ENCODE measurements at places on chromosomes 11 and 22. TPM values are rescaled to one million over a fixed set of nuclear protein-coding genes. Genes with fewer than 3 reads are reported as not detected.
A peak's percentile ranks its signal among the peaks of the same experiment; 100 is the strongest.

ISX gene
- not detected for total RNA-seq

HEPHL1 gene
- total RNA-seq = not detected

CCDC116 gene
- total RNA-seq = 0.46 TPM

GRCh38 chr11:57597916-57598830 is 688 bp downstream of the SERPING1 start:
- peak; percentile 92 for DNase-seq

- no peak for DNase-seq
Measured at GRCh38 chr11:111231836-111232235, 13.7 kb upstream of the POU2AF2 start.

GRCh38 chr22:19472233-19472632 is 6.8 kb downstream of the UFD1 start:
- no peak for DNase-seq

DNA sequence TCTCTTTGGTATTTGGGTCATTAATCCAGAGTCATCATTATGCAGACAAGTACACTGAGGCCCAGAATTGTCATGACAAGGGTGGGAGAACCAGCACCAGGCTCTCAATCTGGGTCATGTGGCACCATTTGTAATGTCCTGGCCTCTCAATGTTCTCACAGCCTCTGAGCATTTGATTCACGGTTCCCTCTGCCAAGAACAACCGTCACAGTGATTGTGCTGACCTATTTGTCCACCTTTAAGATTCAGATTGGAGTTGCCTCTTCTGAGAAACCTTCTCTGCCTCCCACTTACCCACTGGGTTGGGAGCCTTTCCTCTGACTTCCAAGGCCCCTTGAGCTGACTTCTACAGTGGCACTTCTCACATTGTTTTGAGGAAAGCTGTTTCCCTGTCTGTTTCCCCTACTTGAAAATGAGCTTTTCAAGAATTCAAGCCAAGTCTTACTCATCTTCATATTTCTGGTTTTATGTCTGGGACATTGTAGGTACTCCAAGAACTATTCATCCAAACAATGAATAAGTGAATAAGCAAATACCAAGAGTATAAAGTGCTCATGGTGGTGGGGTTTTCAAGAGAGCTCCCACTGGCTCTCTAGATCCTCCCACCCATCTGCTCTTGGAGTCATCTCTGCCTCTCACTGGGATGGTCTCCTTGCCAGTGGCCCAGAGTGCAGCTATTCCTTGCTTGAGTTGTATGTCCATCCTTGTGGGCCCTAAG is 126.4 kb upstream of the E2F8 start:
- no peak for DNase-seq

DNA sequence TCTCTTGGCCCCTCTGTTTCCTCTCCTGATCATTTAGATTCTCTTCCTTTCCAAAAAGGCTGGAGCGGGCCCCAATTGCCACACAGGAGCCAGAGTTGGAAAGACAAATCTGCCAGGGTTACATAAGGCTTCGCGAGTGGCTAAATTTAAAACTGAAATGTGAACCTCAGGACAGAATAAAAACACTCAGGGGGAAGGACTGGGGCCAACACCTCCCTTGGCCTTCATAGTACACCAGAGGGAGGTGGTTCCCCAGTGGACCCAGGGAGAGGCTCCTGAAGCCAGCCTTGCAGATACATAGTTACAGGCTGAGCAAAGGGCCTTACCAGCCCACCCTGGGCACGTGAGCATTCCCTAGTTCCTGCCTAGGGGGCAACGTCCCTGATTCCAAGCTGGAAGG is 150.1 kb downstream of the MN1 start:
- no peak for DNase-seq

- DNase-seq = no peak
Measured at GRCh38 chr11:70900540-70900939, 351.8 kb downstream of the SHANK2 start.

- no peak for DNase-seq
Measured at GRCh38 chr11:125685228-125685627, 4.6 kb upstream of the ACRV1 start.
